ENCODE measurements at places on chromosomes 5 and 9.

GRCh38 chr9:124497441-124497840 is 9.8 kb downstream of the NR5A1 start:
- DNase-seq: no peak

- DNase-seq: no peak
Measured at GRCh38 chr5:172182291-172182690, 5.7 kb downstream of the STK10 start.

GRCh38 chr9:137387114-137387890 is 35.7 kb downstream of the EXD3 start:
- peak; percentile 56 for DNase-seq

- DNase-seq: no peak
Measured at GRCh38 chr5:131304414-131304813, 40.6 kb downstream of the CDC42SE2 start.

DNA sequence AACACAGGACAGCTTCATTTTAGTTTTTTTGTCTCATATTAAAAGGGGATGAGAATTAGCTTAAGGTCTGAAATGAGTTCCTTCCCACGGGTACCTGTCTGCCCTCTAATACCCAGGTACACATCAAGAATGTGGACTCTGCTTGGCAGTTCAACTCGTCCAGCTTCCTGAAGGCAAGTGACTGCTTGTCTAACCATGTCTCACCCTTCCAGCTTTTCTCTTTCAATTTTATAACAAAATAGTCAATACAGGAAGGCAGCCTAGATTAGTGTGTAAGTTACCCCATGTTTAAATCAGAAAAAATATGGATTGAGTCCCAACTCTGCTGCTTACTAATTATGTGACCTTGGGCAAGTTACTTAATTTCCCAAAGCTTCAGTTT is 50.5 kb upstream of the C5orf46 start:
- DNase-seq: no peak
